ENCODE measurements at places on chromosomes 1 and 21.

GRCh38 chr1:247406014-247406656 lies 9.8 kb upstream of the NLRP3 start:
- no peak for DNase-seq

GRCh38 chr21:16976193-16976592 lies 536.6 kb upstream of the CXADR start:
- no peak for DNase-seq

GRCh38 chr1:78003882-78004718 lies 639 bp upstream of the DNAJB4 start:
- peak; percentile 73 for DNase-seq

GRCh38 chr21:42563261-42563660 lies 49.6 kb downstream of the SLC37A1 start:
- DNase-seq = no peak

- no peak for DNase-seq
These were observed 7.3 kb downstream of the FTCD start for GRCh38 chr21:46148106-46148505.

DNA sequence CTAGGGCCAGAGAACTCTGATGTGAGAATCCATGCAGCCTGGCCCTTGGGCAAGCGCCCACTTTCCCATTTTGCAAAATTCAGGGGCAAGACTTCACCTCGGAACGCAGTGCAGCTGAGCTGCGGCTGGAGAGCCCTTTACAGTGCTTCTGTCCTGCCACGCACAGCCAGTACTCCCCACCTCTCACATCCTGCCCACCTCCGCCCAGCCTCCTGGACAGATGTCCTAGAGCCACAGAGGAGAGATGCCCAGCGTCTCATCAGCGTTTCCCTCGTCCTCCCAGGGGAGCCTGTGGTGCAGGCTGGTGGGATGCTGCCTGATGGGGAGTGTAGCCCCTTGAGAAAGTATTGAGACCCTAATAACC lies 29.6 kb downstream of the RUNX3 start:
- DNase-seq = no peak

GRCh38 chr1:228530086-228530758 lies 43.0 kb downstream of the RNF187 start:
- DNase-seq = no peak

GRCh38 chr1:150259758-150260669 lies 2.4 kb downstream of the CA14 start:
- DNase-seq = peak; percentile 81

DNA sequence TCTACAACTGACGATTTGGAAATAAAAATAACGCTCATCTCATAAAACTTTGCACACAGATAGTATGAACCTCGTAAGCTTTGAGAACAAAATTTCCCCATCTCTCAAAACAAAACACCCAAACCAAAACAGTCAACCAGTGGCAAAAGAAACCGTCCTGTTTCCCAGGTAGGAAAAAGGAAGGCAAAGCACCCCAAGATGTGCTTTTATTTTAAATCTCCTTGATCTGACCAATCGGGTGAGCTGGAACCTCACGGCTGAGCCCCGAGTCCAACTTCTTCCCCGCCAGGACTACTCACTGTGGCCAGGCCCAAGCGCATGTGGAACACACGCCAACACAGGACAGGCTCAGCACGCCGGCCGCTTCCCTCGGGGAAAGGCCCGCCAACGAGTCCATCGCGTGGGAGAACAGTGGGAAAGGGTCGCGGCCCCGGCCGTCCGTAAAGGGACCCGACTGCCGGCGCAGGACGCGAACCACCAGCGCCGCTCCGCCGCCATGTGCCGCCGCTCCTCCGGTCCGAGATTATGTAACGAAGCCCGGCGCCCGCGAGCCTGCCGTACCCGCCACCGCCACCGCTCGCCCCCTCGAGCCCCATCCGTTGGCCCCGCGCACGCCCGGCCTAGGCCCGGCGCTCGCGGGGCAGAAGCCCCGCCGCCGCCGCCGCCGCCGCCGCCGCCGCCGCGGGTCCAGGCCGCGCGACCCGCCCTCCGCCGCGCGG lies 759 bp downstream of the AHCTF1 start:
- peak; percentile 79 for DNase-seq

DNA sequence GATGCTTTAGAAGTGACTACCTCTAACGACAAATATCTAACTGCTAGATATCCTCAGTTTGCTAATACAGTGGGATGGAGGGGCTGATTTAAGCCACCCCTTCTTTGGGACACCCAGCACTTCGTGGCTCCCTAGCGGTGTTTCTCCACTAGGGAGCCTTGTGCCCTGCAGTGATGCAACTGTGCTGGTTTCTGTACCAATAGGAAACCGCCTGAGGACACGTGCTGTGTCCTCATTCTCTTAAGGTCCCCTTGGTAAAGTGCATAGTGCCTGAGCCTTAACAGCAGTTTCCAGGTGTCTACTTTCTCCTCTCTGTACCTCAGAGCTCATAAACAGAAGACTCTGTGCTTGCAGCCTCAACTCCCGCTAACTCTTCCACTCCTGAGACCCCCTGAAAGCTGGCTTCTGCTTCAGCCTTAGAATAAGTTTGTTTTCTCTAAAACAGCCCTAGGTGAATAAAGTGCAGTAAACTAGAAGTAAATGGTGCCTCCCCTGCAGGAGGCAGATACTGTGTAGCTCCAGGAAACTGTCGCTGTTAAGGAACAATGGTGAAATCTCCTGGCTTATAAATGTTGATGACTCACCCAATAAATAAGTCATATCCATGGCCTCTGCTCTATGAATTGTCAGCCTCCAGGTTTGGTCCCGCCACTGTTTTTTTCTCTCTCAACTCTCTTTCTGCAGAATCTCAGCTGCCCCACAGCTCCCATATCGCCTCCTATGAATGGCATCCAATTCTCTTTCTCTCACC lies 130.4 kb downstream of the AK5 start:
- no peak for DNase-seq

GRCh38 chr1:991895-992294 lies 8.0 kb downstream of the HES4 start:
- no peak for DNase-seq

DNA sequence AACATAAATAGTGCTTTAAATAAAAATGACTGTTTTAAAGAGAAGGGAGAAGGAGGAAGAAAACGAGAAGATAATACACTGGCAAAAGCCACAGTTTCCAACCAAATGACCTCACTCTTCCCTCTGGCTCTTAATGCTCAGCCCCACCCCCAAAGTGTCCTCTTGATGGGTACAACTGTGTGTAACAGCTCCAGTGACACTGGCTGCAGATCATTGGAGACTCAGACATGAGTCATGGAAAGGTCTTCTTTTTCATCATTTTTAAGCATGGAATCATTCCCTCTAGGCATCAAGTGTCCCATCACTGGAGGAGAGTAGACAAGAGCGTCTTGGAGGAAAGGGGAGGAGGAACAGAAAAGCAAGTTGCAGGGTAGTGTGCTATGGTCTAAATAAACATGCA lies 333.0 kb downstream of the PAPPA2 start:
- DNase-seq = no peak

GRCh38 chr1:34824817-34825454 lies 32.1 kb downstream of the GJA4 start:
- DNase-seq = no peak

- peak; percentile 20 for DNase-seq
These were observed 1.4 kb downstream of the HLCS start for GRCh38 chr21:36964827-36965719.

DNA sequence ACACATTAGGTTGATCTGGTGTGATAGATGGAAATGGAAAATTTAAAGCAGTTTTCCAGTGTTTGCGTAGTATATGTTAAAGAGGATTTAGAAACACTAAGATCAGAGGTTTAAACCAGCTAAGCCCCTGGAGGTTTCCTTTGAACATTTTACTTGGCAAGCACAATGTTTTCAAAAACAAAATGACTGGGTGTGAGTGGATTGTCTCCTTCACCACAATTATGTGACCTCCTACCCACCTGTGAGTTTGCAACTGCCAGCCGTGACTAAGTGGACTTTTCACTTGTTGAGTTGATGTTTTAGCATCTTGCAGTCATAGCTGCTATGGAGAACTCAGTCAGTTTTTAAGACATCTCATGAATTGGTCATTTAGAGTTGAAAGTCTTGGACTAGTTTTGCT lies 4.7 kb downstream of the CCDC190 start:
- DNase-seq = no peak

DNA sequence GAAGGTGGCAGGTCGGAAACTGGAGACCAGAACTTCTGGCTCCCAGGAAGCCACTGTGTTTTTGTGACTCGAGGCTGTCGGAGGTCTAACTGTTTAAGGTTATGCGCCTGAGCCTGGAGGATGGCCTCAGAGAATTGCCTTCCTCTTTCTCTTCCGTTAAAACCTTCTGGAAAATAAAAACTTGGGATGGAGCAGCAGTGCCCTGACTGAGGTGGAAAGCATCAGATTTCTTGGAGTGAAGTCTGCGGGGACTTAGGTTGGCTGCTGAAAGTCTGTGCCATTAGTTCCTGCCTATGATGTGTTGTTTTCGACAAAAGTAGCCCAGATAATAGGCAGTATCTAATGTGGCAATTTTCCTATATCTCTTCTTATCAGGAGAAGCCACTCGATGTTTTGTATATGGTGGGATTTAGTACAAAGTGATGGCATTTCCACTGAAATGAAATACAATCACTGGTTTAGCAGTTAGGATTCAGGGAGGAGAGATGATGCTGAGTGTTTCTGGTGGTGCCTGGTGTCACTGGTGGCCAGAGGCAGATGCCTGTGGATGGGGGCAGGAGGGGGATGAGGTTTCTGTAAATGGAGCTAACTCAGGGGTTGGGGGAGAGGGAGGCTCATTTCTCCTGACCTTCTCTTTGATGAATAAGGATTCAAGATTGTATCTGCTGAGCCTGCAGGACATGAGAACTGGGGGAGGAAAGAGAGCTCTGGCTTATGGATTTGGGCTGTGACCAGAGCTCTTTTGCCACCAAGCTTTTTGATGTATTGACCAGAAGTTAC lies 150.8 kb downstream of the CAMTA1 start:
- DNase-seq = no peak

GRCh38 chr1:5333291-5333690 lies 658.9 kb downstream of the NPHP4 start:
- no peak for DNase-seq

DNA sequence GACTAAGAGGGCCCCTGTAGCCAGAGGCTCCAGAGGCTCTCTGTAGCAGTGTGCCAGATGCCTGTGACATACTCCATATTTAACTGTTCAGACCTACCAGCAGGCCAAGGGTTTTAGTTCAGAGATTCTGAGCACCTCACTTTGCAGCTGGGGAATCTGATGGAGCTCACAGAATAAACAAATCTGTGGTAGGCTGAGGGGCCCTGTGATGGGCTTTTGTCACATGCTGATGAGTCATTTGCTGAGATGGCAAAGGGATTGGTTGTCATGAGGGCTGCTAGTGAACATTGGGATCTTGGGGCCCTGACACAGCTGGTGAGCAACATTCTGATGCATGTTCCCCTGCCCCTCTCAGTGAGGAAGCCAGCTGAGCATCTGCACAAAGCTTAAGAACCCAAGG lies 482.2 kb downstream of the CAMTA1 start:
- DNase-seq = no peak

GRCh38 chr1:245361951-245362350 lies 207.2 kb downstream of the KIF26B start:
- DNase-seq = no peak

DNA sequence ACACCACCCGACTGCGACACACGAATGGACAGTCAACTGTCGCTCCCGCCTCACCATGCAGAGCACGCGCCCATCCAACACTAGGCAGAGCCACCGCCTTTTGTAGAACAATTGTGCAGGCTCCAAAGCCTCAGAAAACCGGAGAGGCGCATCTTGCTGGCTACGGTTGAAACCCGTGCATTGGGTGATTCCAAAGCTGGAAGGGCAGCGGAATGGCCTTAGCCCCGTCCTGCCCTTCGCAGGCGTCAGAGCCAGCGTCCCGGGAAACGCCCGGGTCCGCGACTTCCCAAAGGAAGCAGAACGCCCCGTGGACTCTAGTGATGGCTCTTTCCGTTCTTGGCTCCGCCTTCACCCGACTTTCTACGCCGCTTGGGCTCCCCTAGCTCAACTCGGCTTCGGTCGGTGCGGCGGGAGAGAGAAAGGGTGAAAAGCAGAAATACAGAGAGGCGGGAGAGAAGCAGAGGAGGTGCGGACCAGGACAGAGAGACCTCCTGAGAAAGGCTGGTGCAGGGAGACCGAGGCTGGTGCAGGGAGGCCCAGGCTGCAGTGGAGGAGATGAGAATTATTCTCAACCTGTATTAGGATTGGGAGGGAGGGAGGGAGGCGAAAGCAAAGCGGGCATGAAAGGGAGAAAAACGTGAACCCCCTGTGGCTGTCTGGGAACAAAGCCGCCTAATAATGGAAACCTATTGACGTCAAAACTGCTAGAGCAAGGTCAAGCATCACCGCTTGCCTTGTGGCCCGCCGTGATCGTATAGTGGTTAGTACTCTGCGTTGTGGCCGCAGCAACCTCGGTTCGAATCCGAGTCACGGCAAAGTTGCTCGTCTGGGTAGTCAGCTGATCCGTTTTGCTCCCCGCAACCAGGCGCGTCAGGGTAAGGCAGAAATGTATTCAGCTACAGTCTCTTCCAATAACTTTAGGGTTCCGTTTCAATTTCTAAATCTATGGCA lies 99.5 kb downstream of the PRKAB2 start:
- peak; percentile 74 for DNase-seq
